ENCODE measurements at places on chromosomes 4 and X. TPM values are rescaled to one million over a fixed set of nuclear protein-coding genes. Genes with fewer than 3 reads are reported as not detected.

DNA sequence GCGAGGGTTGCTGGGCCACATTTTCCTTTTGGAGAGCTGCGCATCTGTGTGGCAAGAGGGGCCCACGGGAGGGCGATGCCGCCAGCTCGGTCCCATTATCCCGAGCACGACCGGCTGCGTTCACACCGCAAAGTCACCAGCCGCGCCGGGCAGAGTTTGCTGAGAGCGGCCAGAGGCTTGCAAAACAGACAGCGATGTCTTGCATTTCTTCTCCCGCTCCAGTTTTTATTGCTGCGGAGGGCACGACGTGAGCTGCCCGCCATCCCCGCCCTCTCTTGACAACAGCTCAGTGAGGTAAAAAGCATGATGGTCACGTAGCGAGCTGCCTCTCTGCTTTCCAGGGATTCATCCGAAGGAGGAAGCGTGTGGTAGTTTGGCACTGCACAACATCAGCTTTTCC is 102.1 kb upstream of the TENM3 start:
- H3K4me3 ChIP-seq = no peak overlapping the region
- peaks cover 5% of the 10 kb centered on the region for H3K4me1 ChIP-seq
- no peaks in the 10 kb centered on the region for H3K36me3 ChIP-seq

GRCh38 chr4:100118181-100118580 is 72.1 kb downstream of the DDIT4L start:
- H3K4me3 ChIP-seq = no peak overlapping the region
- H3K4me1 ChIP-seq = no peaks in the 10 kb centered on the region
- H3K36me3 ChIP-seq = no peaks in the 10 kb centered on the region

Gene DMRTC1
- total RNA-seq = 0.73 TPM

- H3K27ac ChIP-seq = no peak overlapping the region
- H3K4me3 ChIP-seq = no peak overlapping the region
- no peaks in the 10 kb centered on the region for H3K27me3 ChIP-seq
- no peaks in the 10 kb centered on the region for H3K4me1 ChIP-seq
These were observed 297.2 kb upstream of the AADAT start for GRCh38 chr4:170386971-170387370.

GRCh38 chr4:186881521-186882220 is 158.0 kb upstream of the FAT1 start:
- H3K4me1 ChIP-seq = no peaks in the 10 kb centered on the region
- H3K27ac ChIP-seq = no peak overlapping the region
- H3K4me3 ChIP-seq = no peak overlapping the region
- H3K36me3 ChIP-seq = no peaks in the 10 kb centered on the region
- no peak for DNase-seq

GRCh38 chrX:140715787-140716186 is 6.2 kb downstream of the LINC00632 start:
- H3K27ac ChIP-seq = no peak overlapping the region
- no peaks in the 10 kb centered on the region for H3K36me3 ChIP-seq
- no peaks in the 10 kb centered on the region for H3K4me1 ChIP-seq
- H3K27me3 ChIP-seq = no peaks in the 10 kb centered on the region
- H3K4me3 ChIP-seq = no peak overlapping the region
- no peak for DNase-seq

DNA sequence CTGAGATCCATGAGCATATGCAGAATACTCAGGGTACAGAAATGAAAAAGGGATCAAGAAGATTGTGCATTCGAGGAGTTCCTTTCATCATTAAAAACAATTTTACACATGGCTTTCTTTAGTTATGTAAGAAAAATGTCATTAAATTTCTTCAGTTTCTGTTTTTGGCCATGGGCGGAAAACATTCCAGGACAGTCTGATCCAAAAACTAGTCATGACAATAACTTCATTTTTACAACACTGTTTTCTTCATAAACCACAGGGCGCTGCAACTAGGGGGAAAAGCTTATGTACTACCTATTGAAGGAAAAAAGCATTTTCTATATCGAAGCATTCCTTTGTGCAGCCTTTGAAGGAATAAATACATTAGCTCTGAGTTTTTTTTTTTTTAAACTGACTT is 28.2 kb downstream of the IL13RA1 start:
- H3K36me3 ChIP-seq = no peaks in the 10 kb centered on the region
- DNase-seq = no peak
- H3K27me3 ChIP-seq = no peaks in the 10 kb centered on the region
- no peak overlapping the region for H3K4me3 ChIP-seq
- H3K27ac ChIP-seq = no peak overlapping the region
- H3K4me1 ChIP-seq = no peaks in the 10 kb centered on the region

- H3K27me3 ChIP-seq = no peaks in the 10 kb centered on the region
- H3K36me3 ChIP-seq = no peaks in the 10 kb centered on the region
- H3K4me3 ChIP-seq = no peak overlapping the region
- H3K4me1 ChIP-seq = no peaks in the 10 kb centered on the region
- H3K27ac ChIP-seq = no peak overlapping the region
- no peak for DNase-seq
These were observed 9.0 kb upstream of the MAGEA8 start for GRCh38 chrX:149871940-149872339.

- H3K27me3 ChIP-seq = no peaks in the 10 kb centered on the region
- no peak for DNase-seq
- no peak overlapping the region for H3K27ac ChIP-seq
These were observed 983.6 kb downstream of the RPA4 start for GRCh38 chrX:97867266-97867665.

- no peak for DNase-seq
- H3K4me3 ChIP-seq = no peak overlapping the region
- no peaks in the 10 kb centered on the region for H3K4me1 ChIP-seq
- H3K27me3 ChIP-seq = no peaks in the 10 kb centered on the region
- no peak overlapping the region for H3K27ac ChIP-seq
These were observed 83.2 kb downstream of the FUNDC1 start for GRCh38 chrX:44459501-44459900.

Gene DRP2
- total RNA-seq = 1.9 TPM

DNA sequence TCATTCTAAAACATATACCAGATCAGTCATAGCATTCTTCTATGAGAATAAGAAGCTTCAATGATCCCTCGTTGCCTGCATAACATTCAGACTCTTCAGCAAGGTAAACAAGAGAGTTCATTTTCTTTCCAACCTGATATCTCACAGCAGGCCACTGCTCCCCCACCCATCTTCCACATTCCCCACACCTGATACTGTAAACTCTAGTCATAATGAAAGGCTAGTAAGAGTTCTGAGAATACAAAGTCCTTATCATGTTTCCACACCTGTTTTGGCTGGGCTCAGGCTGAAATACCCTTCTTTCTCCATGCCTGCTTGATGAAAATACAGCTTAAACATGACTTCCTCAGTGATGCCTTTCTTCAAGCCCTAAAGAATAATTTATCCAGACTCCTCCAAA is 2.3 kb upstream of the AASDH start:
- H3K27ac ChIP-seq = no peak overlapping the region
- H3K27me3 ChIP-seq = no peaks in the 10 kb centered on the region
- H3K36me3 ChIP-seq = no peaks in the 10 kb centered on the region
- no peak for DNase-seq
- H3K4me1 ChIP-seq = no peaks in the 10 kb centered on the region

Gene CNGA1
- 1.6 TPM for total RNA-seq

- peak within 1 kb of the TSS; percentile 85 for H3K27ac ChIP-seq
- DNase-seq = peak; percentile 14
- no peaks in the 10 kb centered on the region for H3K27me3 ChIP-seq
These were observed at the start of gene PHKA2 for GRCh38 chrX:18983666-18984380. Gene PHKA2, minus strand, starts transcription at chrX:18984114. Its CDS starts 182 bp downstream, at chrX:18983932.

GRCh38 chrX:100658941-100659381 is 15.0 kb downstream of the SRPX2 start:
- no peaks in the 10 kb centered on the region for H3K36me3 ChIP-seq
- peak overlapping the region; percentile 74 for H3K27ac ChIP-seq
- no peak overlapping the region for H3K4me3 ChIP-seq

GRCh38 chrX:136933611-136934145 is 53.2 kb upstream of the RBMX start:
- no peak overlapping the region for H3K27ac ChIP-seq
- no peaks in the 10 kb centered on the region for H3K4me1 ChIP-seq
- no peak overlapping the region for H3K4me3 ChIP-seq
- no peaks in the 10 kb centered on the region for H3K27me3 ChIP-seq
- no peak for DNase-seq

Gene APOO
- 12.3 TPM for total RNA-seq

GRCh38 chr4:150609131-150609530 is 27.2 kb downstream of the MAB21L2 start:
- H3K4me3 ChIP-seq = no peak overlapping the region
- no peak overlapping the region for H3K27ac ChIP-seq
- H3K27me3 ChIP-seq = no peaks in the 10 kb centered on the region
- H3K4me1 ChIP-seq = no peaks in the 10 kb centered on the region
- no peak for DNase-seq
- H3K36me3 ChIP-seq = no peaks in the 10 kb centered on the region

DNA sequence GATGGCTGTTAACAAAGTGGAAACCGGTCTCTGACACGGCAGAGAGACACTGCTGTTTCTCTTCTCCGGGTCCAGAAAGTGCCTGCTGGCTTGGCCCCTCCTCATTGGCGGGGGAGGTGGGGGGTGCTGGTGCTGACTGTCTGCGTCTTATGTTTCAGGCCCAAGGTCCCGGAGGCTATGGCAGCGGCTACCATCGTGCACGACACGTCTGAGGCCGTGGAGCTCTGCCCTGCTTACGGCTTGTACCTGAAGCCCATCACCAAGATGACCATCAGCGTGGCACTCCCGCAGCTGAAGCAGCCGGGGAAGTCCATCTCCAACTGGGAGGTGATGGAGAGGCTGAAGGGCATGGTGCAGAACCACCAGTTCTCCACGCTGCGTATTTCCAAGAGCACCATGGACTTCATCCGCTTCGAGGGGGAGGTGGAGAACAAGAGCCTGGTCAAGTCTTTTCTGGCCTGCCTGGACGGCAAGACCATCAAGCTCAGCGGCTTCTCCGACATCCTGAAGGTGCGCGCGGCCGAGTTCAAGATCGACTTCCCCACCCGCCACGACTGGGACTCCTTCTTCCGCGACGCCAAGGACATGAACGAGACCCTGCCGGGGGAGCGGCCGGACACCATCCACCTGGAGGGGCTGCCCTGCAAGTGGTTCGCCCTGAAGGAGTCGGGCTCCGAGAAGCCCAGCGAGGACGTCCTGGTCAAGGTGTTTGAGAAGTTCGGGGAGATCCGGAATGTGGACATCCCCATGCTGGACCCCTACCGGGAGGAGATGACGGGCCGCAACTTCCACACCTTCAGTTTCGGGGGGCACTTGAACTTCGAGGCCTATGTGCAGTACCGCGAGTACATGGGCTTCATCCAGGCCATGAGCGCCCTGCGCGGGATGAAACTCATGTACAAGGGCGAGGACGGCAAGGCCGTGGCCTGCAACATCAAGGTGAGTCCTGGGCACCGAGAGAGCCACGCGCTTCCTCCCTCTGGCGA is 2.2 kb downstream of the AKAP17A start:
- no peak overlapping the region for H3K27ac ChIP-seq
- no peaks in the 10 kb centered on the region for H3K36me3 ChIP-seq
- H3K4me3 ChIP-seq = no peak overlapping the region
- no peaks in the 10 kb centered on the region for H3K4me1 ChIP-seq
- H3K27me3 ChIP-seq = no peaks in the 10 kb centered on the region
- DNase-seq = no peak

Gene SYTL5
- 2.9 TPM for total RNA-seq

Gene PCDH18
- 28.0 TPM for total RNA-seq

- no peak for DNase-seq
- no peak overlapping the region for H3K4me3 ChIP-seq
- no peaks in the 10 kb centered on the region for H3K27me3 ChIP-seq
- no peaks in the 10 kb centered on the region for H3K36me3 ChIP-seq
These were observed 6.9 kb upstream of the MCUB start for GRCh38 chr4:109553130-109553529.

Gene ARSJ
- 8.8 TPM for total RNA-seq

GRCh38 chr4:89203902-89204301 is 92.6 kb downstream of the TIGD2 start:
- no peak for DNase-seq
- H3K27ac ChIP-seq = no peak overlapping the region
- H3K36me3 ChIP-seq = no peaks in the 10 kb centered on the region
- no peaks in the 10 kb centered on the region for H3K4me1 ChIP-seq

DNA sequence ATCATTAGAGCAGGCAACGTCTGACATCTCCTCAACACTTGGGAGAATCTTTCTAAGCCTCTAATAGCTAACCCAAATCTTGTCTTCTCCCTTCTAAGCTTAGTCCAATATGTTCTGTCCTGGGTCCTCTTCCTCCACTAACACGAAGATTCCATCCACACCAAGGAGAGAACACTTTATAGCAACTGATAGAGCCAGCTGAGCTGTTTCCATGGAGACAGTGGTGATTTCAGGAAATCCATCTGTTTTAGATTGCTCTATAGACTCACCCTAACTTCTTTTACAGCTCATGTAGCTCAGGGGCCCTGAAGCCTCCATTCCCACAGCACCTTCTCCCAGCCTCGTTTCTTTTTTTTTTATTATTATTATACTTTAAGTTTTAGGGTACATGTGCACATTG is 37.4 kb downstream of the SCD5 start:
- no peak for DNase-seq
- H3K27me3 ChIP-seq = no peaks in the 10 kb centered on the region
- no peaks in the 10 kb centered on the region for H3K36me3 ChIP-seq
- no peak overlapping the region for H3K27ac ChIP-seq
- H3K4me3 ChIP-seq = no peak overlapping the region
- H3K4me1 ChIP-seq = no peaks in the 10 kb centered on the region

GRCh38 chr4:164890691-164891090 is 13.7 kb downstream of the APELA start:
- no peaks in the 10 kb centered on the region for H3K36me3 ChIP-seq
- H3K4me3 ChIP-seq = no peak overlapping the region
- no peak overlapping the region for H3K27ac ChIP-seq
- no peak for DNase-seq

Gene PNMA6F
- 0.97 TPM for total RNA-seq

DNA sequence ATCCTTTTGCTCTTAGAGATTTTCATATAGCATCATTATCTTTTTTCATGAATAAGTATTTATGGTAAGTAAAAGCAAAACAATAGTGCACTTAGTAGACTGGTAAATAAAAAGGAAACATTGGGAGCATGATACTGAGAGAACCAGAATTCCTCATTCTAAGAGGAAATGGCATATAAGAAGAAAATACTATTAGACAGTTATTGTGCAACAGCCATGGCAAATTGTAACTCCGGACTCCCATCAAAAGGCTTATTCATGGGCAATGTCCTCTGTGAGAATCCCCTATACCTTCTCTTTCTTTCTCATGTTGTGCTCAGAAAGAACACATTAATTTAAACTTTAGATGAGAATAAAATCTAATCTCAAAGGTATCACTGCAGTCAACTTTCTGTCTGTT is 42.4 kb downstream of the SPATA18 start:
- no peaks in the 10 kb centered on the region for H3K27me3 ChIP-seq
- H3K27ac ChIP-seq = no peak overlapping the region
- no peaks in the 10 kb centered on the region for H3K36me3 ChIP-seq

- peaks cover 10% of the 10 kb centered on the region for H3K4me1 ChIP-seq
- no peak overlapping the region for H3K27ac ChIP-seq
- H3K36me3 ChIP-seq = no peaks in the 10 kb centered on the region
- no peak for DNase-seq
- no peaks in the 10 kb centered on the region for H3K27me3 ChIP-seq
These were observed 16.1 kb downstream of the LRP2BP start for GRCh38 chr4:185379326-185380295.
